Body of pancreas (tissue), 4 donors: ENCODE measurements at places on chromosomes 13 and 19. TPM values are rescaled to one million over a fixed set of nuclear protein-coding genes. Genes with fewer than 3 reads are reported as not detected.

GRCh38 chr19:15702534-15702930 is 25.3 kb upstream of the OR10H2 start:
- H3K27me3 ChIP-seq = no peaks in the 10 kb centered on the region
- H3K4me1 ChIP-seq = no peaks in the 10 kb centered on the region
- no peak overlapping the region for H3K27ac ChIP-seq
- H3K4me3 ChIP-seq = no peak overlapping the region

DNA sequence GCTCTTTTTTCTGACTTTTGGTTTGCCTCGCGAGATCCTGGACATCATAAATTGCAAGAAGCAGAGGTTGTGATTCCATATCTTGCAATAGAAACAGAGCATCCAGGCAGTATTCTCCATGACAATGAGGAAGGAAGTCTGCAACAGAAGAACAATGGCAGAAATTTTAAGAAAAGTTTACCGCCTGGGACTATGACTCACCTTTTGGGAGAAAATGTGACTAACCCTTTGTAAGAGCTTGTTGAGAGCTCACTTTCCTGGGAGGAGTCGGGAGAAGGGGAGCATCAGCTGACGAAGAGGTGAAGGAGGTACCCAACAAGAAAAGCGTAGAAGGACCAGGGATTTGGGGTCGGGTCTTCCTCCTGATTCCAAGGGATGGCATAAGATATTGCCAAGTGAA is 34.3 kb upstream of the TNFSF11 start:
- no peak overlapping the region for H3K27ac ChIP-seq
- H3K27me3 ChIP-seq = no peaks in the 10 kb centered on the region
- H3K4me3 ChIP-seq = no peak overlapping the region
- H3K4me1 ChIP-seq = no peaks in the 10 kb centered on the region
- H3K36me3 ChIP-seq = no peaks in the 10 kb centered on the region
- no peak for DNase-seq

CLEC11A gene
- 24.1 TPM for total RNA-seq

DNA sequence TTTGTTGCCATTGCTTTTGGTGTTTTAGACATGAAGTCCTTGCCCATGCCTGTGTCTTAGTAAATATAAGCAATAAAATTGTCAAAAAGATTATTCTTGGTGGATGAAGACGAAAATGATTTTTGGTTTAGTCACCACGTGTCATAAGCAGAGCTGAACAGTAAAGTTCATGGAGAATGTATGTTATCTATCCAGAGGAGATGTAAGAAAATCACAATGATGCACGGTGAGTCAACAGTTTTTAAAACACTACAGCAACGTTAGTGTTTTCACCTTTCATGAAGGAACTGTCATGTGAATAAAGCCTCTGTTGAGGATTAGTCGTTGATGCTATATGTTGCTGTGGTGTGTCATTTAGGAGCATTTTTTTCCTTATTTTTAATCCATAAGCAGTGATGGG is 137.6 kb downstream of the GPC6 start:
- no peak overlapping the region for H3K27ac ChIP-seq
- DNase-seq = no peak
- H3K4me1 ChIP-seq = no peaks in the 10 kb centered on the region
- no peaks in the 10 kb centered on the region for H3K36me3 ChIP-seq

- H3K27me3 ChIP-seq = no peaks in the 10 kb centered on the region
- no peaks in the 10 kb centered on the region for H3K4me1 ChIP-seq
- no peaks in the 10 kb centered on the region for H3K36me3 ChIP-seq
- no peak overlapping the region for H3K4me3 ChIP-seq
- H3K27ac ChIP-seq = no peak overlapping the region
Measured at GRCh38 chr13:64041296-64041695, 2625.6 kb upstream of the PCDH20 start.

TARM1 gene
- not detected for total RNA-seq

- H3K4me3 ChIP-seq = no peak overlapping the region
- H3K27ac ChIP-seq = no peak overlapping the region
- H3K27me3 ChIP-seq = no peaks in the 10 kb centered on the region
- H3K4me1 ChIP-seq = peaks cover 40% of the 10 kb centered on the region
- H3K36me3 ChIP-seq = no peaks in the 10 kb centered on the region
- DNase-seq = no peak
Measured at GRCh38 chr19:1164684-1165531, 9.2 kb downstream of the SBNO2 start.
